ENCODE measurements at places on chromosomes 7 and 10.

- DNase-seq = no peak
These were observed 29.3 kb downstream of the SLC39A12 start for GRCh38 chr10:17980846-17981565.

DNA sequence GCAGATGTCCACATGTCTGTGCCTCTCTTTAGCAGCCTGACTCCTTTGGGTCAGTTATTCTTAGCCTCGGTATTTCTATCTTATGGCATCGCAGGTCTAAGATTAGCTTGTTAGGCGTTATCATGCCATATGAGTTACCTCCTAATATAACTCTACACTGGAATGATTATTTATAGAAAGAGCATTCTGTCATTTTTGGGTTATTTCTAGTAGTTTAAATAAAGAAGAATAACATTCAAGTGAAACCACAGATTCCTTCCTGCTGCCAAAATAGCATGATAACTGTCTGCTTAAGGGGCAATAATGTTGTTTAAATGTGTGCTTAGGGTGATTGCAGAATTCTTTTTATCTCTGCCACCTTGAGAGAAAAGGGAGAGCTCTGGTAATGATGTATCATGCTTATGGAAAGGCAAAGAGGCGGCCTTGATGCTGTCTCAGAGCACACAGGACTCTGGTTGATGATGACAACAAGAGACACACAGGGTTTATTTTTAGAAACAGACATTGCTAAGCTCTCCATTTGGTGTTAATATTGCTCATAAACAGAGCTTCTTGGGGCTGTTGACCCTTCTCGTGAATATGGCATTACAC, 10.4 kb downstream of the HDAC9 start:
- peak; percentile 63 for DNase-seq

- no peak for DNase-seq
These were observed 11.3 kb upstream of the CTBP2 start for GRCh38 chr10:125171402-125172306.

DNA sequence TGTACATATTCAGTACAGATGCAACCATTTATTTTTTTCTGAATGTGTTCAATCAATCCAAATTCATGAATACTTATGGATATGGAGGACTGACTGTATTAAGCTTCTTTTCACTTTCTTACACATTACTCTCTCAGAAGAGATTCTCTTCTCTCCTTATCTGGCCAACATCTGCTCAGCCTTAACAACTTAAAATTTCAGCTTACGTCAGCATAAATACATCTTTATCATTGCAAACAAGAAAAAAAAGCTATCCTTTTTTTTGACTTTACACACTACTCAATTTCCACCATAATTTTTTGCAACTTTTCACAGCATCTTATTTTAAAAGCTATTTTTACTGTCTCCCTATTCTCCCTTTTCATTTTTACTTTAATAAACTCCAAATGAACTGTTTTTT, 80.9 kb upstream of the POT1 start:
- DNase-seq = no peak

- DNase-seq = no peak
These were observed 270.6 kb downstream of the TRIL start for GRCh38 chr7:28687537-28687936.

DNA sequence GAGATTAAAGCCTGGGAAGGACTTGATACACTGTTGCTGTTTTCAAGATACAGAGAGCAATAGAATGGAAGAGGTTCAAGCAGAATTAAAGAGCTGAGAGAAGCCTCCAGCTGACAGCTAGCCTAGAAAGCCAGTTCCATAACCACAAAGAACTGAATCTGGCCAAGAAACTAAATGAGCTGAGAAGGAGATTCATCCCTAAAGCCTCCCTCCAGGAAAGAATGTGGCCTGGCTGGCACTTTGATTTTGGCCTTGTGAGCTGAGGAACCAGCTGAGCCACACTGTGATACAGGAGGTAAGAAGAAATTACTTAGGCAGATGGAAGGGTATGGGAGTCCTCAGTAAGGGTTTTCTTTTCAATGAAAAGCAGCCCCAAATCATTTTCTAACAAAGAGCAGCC, 324.1 kb downstream of the PHF14 start:
- peak; percentile 18 for DNase-seq

GRCh38 chr10:241451-241850, 106.2 kb downstream of the ZMYND11 start:
- no peak for DNase-seq

- DNase-seq = no peak
These were observed 26.9 kb upstream of the SLC29A4 start for GRCh38 chr7:5255832-5256231.

DNA sequence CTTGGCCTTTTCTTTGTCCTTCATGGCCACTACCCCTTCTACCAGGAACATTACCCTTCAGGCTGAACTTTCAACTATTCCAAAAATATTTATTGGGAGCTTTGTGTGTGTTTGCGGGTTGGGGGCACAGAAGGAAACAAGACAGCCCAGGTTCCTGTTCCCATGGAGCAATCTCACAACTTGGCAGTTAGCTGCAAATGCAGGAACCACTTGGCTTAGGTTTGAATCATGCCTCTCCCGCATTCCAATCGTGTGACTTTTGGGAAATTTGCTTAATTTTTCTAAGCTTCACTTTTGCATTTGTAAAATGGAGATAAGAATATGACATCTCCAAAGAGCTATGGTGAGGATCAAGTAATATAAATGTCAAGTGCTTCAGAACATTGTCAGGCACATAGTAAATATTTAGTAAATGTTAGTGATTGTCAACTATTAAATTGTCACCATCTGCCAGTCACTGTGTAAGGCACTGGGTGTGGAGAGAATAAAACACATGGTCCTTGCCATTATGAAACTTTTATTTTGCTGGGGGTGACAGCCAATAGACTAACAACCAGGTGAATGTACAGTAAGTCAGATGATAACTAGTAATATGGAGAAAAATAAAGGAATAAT, 277.1 kb downstream of the SNX13 start:
- DNase-seq = peak; percentile 67

DNA sequence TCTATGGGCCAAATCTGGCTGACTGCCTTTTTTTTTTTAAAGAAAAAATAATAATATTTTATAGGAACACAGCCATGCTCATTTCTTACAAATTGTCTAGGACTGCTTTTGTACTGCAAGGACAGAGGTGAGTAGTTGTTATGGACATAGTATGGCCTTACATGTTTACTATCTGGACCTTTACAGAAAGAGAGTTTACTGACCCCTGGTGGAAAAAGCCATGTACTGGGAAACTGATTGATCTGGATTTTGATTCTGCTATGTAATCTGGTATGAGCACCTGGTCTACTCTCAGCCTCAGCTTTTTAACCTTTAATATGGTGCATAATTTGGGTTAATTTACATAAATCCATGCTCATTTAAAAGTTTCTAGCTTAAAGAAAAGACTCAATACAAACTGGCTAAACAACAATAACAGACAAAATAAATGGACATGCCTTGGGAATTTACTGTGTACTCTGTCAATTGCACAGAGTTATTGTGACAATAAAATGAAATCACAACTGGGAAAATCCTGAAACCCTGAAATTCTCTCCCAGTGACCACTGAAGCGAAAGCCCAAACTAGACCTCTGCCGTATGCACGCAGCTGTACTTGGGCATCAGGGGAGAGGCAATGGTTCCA, 260.7 kb downstream of the BMPER start:
- DNase-seq = peak; percentile 46

DNA sequence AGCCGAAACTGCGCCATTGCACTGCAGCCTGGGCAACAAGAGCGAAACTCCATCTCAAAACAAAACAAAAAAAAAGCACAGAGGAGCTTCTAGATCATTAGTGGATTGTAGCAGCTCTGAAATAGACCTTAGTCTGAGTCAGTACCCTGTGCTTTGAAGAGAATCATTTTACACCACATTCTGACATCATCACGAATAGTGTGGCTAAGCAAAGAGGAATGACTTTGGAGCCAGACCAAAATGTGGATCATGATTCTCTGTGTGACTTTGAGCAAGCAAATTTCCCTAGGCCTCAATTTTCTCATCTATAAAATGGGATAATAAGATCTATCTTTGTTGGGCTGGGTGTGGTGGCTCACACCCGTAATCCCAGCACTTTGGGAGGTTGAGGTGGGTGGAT, 618.9 kb downstream of the CALN1 start:
- peak; percentile 71 for DNase-seq

All from astrocyte of the spinal cord (primary cell).